ENCODE measurements at places on chromosomes 16 and 17. TPM values are rescaled to one million over a fixed set of nuclear protein-coding genes. Genes with fewer than 3 reads are reported as not detected.

TPPP3 gene
- 61.7 TPM for total RNA-seq

KCNG4 gene
- not detected for total RNA-seq

UNC45B gene
- total RNA-seq = 0.06 TPM

STAC2 gene
- total RNA-seq = 35.6 TPM

ABCC11 gene
- not detected for total RNA-seq

PLD2 gene
- total RNA-seq = 58.5 TPM

NLRC3 gene
- total RNA-seq = 0.21 TPM

HBQ1 gene
- not detected for total RNA-seq

RPUSD1 gene
- total RNA-seq = 27.3 TPM

PLXDC1 gene
- 2.9 TPM for total RNA-seq

TMEM238L gene
- 1.2 TPM for total RNA-seq

KRT33A gene
- 73.9 TPM for total RNA-seq

RRAD gene
- 5.9 TPM for total RNA-seq

ABCC12 gene
- total RNA-seq = not detected

GLIS2 gene
- 2.6 TPM for total RNA-seq

ARL5C gene
- not detected for total RNA-seq

EPX gene
- total RNA-seq = not detected

CCL17 gene
- total RNA-seq = not detected

EVPLL gene
- 19.9 TPM for total RNA-seq

CD300H gene
- total RNA-seq = not detected

SCIMP gene
- 0.46 TPM for total RNA-seq
